ENCODE measurements at places on chromosomes 1 and 21. TPM values are rescaled to one million over a fixed set of nuclear protein-coding genes. Genes with fewer than 3 reads are reported as not detected.

TNFRSF18 gene
- total RNA-seq: 0.34 TPM

HCRTR1 gene
- total RNA-seq: not detected

FHAD1 gene
- total RNA-seq: 0.32 TPM

RGS7 gene
- under 0.01 TPM for total RNA-seq

BMP8B gene
- under 0.01 TPM for total RNA-seq

HSD11B1 gene
- 35.0 TPM for total RNA-seq

AIM2 gene
- total RNA-seq: not detected

CFAP45 gene
- 1.0 TPM for total RNA-seq

HSPB7 gene
- 2.9 TPM for total RNA-seq

AMPD1 gene
- not detected for total RNA-seq

ESPN gene
- total RNA-seq: 0.17 TPM

MRPS15 gene
- 59.6 TPM for total RNA-seq

B3GALT5 gene
- total RNA-seq: 0.17 TPM

DMRTA2 gene
- total RNA-seq: 0.09 TPM

ZC3H12A gene
- total RNA-seq: 6.3 TPM

GBP3 gene
- 32.5 TPM for total RNA-seq

ZNF695 gene
- total RNA-seq: 1.1 TPM

CHIA gene
- total RNA-seq: not detected

GSTM5 gene
- total RNA-seq: 13.4 TPM

RGS16 gene
- total RNA-seq: 1.1 TPM

FCGR3A gene
- not detected for total RNA-seq

PLA2G2C gene
- total RNA-seq: not detected

IGSF5 gene
- total RNA-seq: 0.09 TPM

MATN1 gene
- not detected for total RNA-seq

ASAP3 gene
- total RNA-seq: 95.2 TPM

ADAMTS4 gene
- total RNA-seq: 1.4 TPM

RGS4 gene
- 2.7 TPM for total RNA-seq

ZMYND12 gene
- 1.4 TPM for total RNA-seq

RXFP4 gene
- not detected for total RNA-seq

SLC30A10 gene
- 0.32 TPM for total RNA-seq

CFHR3 gene
- not detected for total RNA-seq

C4BPB gene
- total RNA-seq: not detected

PAPPA2 gene
- total RNA-seq: 2.8 TPM

PLA2G5 gene
- 0.09 TPM for total RNA-seq

A3GALT2 gene
- not detected for total RNA-seq
